Motor neuron (in vitro differentiated cells): ENCODE measurements at places on chromosomes 1 and 21. TPM values are rescaled to one million over a fixed set of nuclear protein-coding genes. Genes with fewer than 3 reads are reported as not detected.

Gene ZNF648
- total RNA-seq, result 0.97 and 1.2 TPM in 2 replicates

Gene BRINP2
- 4.1 and 4.4 TPM in 2 replicates for total RNA-seq

Gene HAO2
- 0.24 and 1.0 TPM in 2 replicates for total RNA-seq

Gene GPR52
- total RNA-seq, result 0.50 and 0.64 TPM in 2 replicates

Gene GFI1
- total RNA-seq, result 0.23 and 0.52 TPM in 2 replicates

Gene NCDN
- 56.7 and 57.0 TPM in 2 replicates for total RNA-seq

Gene GPR161
- total RNA-seq, result 18.9 and 19.6 TPM in 2 replicates

Gene AMY1B
- total RNA-seq, result not detected in 2 replicates

Gene UBE2U
- total RNA-seq, result not detected in 2 replicates

Gene RHD
- total RNA-seq, result 0.63 and 1.00 TPM in 2 replicates

Gene FCER1G
- total RNA-seq, result not detected in 2 replicates

Gene SYT6
- total RNA-seq, result 0.38 TPM in 1 of 2 replicates, not detected in the other

DNA sequence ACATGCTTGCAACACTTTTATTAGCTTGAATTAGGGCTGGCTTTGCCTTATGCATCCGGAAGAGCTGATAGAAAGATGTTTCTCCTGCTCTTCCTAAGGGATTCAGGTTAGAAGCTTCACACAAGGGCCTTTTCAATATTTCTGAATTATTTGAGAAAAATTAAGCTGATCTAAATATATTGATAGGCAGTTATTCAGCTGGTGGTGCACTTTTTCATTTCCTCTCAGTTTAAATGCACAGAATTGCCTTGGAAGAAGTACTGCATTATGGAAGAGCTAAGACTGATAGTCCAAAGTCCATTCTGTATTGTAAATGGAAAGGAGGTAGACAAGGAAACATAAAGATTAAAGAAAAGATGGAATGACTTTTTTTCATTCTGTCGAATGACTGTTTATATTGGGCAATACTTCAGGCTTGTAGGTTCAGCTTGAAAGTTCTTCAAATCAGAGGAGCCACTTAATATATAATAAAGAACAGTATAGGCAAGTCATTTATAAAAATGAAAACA is 398.4 kb upstream of the B3GALT2 start:
- no peak for ATAC-seq

GRCh38 chr21:46457801-46458314 is 833 bp upstream of the DIP2A start:
- ATAC-seq, result peak; percentile 6

GRCh38 chr1:93408203-93408602 is 39.7 kb upstream of the FNBP1L start:
- no peak for ATAC-seq

GRCh38 chr1:156386949-156387869 is 18.2 kb downstream of the RHBG start:
- ATAC-seq, result no peak

DNA sequence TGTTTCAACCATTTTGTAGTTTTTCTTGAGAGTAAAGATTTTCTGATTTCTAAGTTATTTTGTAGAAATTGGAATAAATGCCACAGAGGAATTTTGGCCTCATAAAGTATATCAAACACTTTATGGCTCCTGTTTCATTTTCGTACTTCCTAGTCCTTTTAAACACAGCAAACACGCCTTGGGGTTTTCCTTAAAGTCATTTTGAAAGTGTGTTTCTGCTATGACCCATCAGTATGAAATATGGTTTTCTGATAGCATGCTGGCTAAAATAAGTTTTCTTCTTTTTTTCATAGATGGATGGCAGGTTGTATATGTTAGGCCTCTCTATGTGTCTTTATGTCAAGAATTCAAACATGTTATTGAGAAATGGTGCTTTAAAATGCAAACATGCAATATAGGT is 940.1 kb upstream of the TMPRSS15 start:
- ATAC-seq, result no peak

- no peak for ATAC-seq
These were observed 145.7 kb upstream of the HMGB4 start for GRCh38 chr1:33718186-33718585.

GRCh38 chr1:231485029-231485784 is 43.3 kb upstream of the TSNAX start:
- ATAC-seq, result no peak

GRCh38 chr1:160247053-160247452 is 15.3 kb downstream of the DCAF8 start:
- no peak for ATAC-seq

DNA sequence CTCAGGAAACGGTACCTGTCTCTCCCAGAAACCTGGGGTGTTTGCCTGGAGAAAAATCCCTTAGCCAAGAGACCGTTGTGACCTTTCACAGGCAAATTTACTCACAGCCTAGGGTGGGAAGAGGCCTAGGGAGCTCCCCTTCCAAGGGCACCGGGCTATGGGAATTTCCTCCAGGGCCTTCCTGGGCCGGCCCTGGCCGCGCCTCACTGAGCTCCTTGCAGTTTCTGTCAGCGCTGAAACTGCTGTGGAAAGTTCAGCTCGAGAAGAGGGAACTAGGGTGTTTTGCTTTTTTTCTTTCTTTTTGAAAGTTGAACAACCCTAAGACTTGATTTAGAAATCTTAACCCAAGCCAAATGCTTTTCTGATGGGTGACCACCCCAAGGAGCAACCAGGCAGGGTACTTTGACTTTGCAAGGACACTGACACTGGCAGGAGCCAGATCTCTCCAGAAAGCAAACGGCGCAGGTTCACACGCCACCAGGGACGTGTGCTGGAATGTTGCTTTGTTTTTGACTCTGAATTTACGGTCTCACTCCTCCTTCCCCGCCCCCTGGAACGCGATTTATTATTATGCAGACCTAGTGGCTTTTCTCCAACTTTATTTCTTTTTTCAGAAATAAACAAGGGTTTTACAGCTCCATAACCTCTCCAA is 229.6 kb upstream of the JUN start:
- peak; percentile 85 for ATAC-seq
